ENCODE measurements at places on chromosomes 2 and 18.
A peak's percentile ranks its signal among the peaks of the same experiment; 100 is the strongest.

DNA sequence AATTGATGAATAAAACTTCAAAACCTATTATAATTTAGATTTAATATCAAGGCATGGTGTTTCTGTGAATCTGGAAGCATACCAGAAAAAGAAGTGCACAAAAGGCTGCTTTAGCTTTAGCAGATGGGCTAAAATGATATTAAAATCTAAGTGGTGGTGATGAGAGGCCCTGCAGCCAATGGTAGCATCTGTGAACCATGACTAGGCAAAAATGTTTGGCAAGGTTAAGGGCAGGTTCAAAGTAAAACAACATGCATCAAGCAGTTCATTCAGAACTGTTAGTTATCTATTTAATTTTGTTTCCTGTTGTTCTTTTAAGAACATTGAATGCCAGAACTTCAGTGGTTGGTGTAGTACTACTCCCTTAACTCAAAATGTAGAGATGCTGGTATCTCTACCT lies 1736.9 kb upstream of the CELF4 start:
- DNase-seq, result no peak

DNA sequence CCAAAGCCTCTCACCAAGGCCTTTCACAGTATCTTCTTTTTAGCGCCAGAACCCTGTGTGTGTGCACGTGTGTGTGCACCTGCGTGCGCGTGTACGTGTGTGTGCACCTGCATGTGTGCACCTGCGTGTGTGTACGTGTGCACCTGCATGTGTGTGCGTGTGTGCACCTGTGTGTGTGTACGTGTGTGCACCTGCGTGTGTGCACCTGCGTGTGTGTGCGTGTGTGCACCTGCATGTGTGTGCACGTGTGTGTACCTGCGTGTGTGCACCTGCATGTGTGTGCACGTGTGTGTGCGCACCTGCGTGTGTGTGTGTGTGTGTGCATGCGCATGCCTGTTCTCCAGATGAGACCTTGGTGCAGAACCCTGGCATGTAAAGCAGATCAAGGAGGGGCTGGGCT lies 131.4 kb upstream of the HDAC4 start:
- DNase-seq, result no peak

DNA sequence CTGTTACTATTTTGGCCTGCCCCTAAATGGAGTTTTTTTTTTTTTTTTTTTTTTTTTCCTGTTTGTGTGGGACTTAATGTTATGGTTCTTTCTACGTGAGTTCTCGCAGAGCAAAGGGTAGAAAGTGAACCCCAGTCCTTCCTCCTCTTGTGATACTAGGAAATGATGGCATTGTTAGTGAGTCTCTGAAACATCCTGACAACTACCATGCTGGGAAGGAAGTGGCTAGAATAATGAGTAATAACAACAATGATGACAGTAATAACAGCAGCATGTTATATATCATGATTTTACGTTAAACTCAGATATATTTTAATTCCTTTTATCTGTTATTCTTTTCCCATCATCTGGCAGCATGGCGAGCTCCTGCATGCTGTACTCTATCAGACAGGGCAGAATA lies 216.2 kb upstream of the LINC00305 start:
- no peak for DNase-seq

- DNase-seq, result no peak
Measured at GRCh38 chr2:9029721-9030120, 26.2 kb upstream of the MBOAT2 start.

- no peak for DNase-seq
Measured at GRCh38 chr2:209340522-209340921, 83.3 kb upstream of the MAP2 start.

- DNase-seq, result no peak
Measured at GRCh38 chr2:212294816-212295215, 243.8 kb downstream of the ERBB4 start.

DNA sequence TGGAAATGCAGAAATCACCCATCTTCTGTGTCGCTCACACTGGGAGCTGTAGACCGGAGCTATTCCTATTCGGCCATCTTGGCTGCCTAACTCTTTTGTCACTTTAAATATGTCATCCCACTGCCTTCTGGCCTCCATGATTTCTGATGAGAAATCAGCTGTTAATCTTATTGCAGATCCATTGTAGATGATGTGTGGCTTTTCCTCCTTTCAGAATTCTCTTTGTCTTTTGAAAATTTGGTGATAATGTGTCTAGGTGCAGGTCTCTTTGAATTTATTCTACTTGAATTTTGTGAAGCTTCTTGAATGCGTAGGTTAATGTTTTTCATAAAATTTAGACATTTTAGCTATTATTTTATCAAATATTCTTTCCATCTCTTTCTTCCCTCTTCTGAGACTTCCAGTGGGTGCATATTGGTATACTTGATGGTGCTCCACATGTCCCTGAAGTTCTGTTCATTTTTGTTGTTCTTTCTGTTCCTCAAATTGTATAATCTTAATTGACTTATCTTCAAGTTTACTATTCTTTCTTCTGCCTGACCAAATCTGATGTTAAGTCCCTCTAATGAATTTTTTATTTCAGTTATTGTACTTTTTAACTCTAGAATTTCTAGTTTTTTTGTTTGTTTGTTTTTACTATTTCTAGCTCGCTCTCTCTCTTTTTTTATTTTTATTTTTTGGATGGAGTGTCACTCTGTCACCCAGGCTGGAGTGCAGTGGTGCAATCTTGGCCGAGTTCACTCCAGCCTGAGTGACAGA lies 90.8 kb upstream of the DLX2 start:
- DNase-seq, result no peak

DNA sequence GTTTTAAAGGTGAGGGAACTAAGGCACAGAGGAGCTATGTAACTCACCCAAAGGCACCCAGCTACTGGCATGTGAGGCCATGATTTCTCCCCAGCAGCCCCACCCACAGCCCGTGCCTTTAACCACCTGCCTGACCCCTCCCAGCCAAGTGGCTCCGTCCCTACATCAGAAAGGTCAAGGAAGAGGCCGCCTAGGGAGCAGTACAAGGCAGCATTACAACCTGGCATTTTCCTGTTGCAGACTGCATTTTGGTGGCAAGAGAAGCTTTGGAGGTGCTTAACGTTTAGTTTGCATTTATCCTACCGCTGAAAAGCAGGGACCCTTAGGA lies 17.5 kb downstream of the STEAP3 start:
- no peak for DNase-seq

DNA sequence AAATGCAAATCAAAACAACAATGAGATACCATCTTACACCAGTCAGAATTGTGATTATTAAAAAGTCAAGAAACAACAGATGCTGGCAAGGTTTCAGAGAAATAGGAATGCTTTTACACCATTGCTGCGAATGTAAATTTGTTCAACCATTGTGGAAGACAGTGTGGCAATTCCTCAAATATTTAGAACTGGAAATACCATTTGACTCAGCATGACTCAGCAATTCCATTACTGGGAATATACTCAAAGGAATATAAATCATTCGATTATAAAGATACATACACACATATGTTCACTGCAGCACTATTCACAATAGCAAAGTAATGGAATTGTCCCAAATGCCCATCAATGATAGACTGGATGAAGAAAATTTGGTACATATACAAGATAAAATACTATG lies 516.7 kb downstream of the ERBB4 start:
- no peak for DNase-seq

GRCh38 chr2:165787334-165787733 lies 6.7 kb downstream of the GALNT3 start:
- no peak for DNase-seq

DNA sequence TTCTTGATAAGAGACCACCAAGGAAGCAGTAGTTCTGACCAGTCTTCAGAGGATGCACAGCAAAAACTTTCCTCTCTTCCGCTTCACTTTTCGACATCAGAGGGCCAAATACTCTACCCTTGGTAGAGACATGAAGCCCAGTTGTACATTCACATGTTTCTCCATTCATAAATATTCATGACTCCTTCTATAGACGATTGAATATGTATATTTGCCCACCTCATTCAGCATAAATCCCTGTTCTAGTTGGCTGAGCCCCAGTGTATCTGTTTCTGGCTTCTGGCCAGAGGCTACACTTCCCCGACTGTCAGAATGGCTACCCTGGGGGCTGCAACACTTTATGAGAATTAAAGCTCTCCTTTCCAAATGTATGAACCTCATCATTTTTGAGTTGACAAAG lies 258.5 kb downstream of the ASXL3 start:
- no peak for DNase-seq

DNA sequence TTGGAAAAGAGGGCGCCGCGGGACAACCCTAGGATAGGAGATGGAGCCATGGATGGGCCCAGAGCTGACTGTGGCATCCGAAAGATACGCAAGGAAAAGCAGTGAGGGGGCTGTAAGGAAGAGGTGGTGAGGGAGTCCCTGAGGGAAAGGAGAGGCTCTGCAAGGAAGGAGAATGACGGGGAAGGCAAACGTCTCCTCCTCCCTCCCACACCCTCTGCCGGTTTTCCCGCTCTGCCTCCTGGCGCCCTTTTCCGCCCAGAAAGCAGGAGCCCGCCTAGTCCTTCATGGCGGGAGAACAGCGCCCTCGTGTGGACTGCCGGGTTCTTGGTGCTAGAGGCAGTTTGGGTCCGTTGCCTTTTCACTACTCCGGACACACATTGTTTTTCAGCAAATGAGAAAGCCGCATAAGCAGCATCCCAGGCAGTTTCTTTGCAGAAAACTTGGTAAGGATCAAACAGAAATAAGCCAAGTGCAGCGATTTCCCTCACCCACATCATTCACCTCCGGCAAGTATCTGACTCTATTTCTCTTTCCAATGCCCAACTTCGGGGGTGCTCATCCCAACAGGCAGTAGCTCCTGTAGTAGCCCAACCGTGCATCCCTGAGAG lies 200.4 kb downstream of the INO80D start:
- DNase-seq, result peak; percentile 63

GRCh38 chr2:9763356-9764152 lies 79.7 kb upstream of the TAF1B start:
- DNase-seq, result no peak

DNA sequence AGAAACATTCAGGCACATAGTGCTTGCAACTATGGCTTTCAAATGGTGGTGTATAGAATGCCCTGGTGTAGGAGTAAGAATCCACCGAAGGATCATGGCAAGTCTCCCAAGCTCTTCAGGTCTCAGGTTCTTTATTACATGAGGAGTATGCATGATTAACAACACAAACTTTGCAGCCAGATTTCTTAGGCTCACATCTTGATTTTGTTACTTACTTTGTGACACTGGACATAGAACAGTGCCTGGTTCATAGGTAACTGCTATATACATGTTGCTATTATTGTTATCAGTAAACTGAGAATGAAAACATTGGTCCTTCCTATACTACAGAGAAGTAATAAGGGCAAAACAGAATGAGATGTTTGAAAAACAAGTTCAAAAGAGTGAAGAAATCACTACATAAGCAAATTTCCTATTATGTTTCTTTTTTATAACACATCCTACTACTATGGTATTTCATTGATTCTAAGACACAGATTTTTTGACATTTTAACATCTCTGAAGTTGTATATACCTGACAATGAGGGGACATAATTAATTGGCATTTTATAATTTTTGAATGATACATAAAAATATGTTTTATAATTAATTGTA lies 284.9 kb downstream of the C1D start:
- no peak for DNase-seq

DNA sequence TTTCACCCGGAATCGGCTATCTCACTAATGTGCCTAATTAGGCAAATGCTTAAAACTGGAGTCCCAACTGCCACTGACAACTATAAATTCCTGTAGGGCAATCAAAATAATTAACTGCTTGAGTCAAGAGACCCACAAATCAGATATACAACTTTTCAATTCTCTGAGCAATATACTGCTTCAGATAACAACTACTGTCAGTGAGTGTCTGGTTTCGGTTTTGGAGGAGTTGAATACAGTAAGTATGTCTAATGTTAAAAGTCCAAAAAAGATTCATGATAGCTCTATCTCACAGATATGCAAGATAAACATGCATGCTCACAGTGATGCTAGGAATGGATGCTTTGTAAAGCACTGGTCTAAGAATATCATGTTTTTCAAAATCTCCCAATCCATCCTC lies 283.3 kb downstream of the NRXN1 start:
- no peak for DNase-seq

DNA sequence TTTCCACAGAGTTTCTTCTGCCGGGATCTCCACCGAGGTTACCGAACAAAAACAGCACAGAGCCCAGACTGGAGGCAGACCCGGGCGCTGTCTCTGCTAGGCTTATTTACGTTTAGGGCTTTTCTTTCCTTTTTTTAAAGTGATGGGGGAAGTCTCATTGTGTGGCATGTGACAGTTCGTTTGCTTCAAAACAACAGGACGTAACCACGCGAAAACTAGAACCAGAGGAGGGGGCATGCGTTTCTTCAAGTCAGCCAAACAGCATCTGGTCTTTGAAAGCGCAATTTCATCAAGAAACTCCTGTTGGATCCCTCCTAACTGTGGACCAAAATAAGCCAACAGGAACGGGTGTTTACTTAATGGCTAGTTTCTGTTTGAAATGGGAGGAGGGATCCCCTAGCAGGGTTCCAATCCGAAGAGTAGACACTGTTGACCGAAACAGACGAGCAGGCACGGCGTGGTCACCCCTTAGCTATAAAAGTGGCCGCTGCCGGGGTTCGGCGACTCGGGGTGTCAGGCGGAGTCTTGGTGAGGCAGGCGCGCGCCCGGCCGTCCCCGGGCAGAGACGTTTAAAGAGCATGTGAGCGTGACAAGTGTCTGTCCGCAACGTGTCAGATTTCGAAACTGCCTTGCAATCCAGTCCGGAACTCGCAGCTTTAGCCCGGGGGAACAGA lies 997 bp upstream of the TGIF1 start:
- peak; percentile 97 for DNase-seq

- DNase-seq, result no peak
Measured at GRCh38 chr2:200307724-200308545, 1.4 kb downstream of the SPATS2L start.

- no peak for DNase-seq
Measured at GRCh38 chr2:8573942-8574195, 108.0 kb upstream of the ID2 start.

GRCh38 chr18:51082571-51083267 lies 52.7 kb downstream of the SMAD4 start:
- no peak for DNase-seq

DNA sequence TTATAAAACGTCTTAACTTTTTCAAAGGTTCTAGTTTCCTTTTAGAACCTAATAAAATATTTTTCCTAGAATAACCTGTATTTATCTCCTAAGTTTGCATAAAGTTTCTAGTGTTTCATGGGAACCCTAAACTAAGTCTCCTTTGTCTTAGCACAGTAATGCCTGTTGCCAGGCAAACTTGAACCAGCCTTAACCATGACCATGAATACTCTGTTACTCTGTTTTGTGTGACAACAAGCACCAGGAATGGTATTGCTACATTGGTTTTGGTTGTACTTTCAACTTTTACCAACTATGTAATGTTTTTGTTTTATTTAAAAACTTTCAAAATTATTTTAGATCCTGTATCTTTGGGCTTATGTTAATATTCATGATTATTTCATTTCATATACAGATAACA lies 137.6 kb downstream of the CERS6 start:
- no peak for DNase-seq

- DNase-seq, result no peak
Measured at GRCh38 chr2:217935901-217936684, 66.7 kb downstream of the TNS1 start.

Measured in MV-4-11 (cell line).